HL-60 (cell line): ENCODE measurements at places on chromosomes 2 and 18.

GRCh38 chr2:3343012-3343411 is 34.6 kb downstream of the EIPR1 start:
- DNase-seq: no peak

GRCh38 chr2:102434655-102435381 is 11.9 kb downstream of the IL18RAP start:
- no peak for DNase-seq

- no peak for DNase-seq
Observed at GRCh38 chr2:130720528-130720927, 8.3 kb upstream of the GPR148 start.

GRCh38 chr18:76715012-76715610 is 107.2 kb upstream of the ZNF236 start:
- no peak for DNase-seq

- no peak for DNase-seq
Observed at GRCh38 chr2:144439993-144440392, 79.9 kb downstream of the ZEB2 start.

GRCh38 chr2:8282858-8283252 is 399.0 kb upstream of the ID2 start:
- DNase-seq: no peak

DNA sequence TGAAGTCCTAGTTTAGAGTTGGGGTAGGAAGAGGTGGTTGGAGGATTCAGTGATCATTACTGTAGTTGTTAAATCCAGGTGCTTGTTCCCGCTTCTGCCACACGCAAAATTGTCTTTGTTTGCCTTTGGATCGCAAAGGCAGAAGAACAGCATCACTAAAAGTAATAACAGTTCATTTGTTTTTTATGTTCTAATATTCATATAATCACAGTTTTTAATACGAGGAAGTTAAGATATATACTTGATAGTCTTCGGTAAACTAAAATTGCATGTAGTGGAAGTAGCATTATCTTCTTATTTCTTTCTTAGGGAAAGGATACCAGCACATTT is 365 bp downstream of the NDUFB3 start:
- no peak for DNase-seq

DNA sequence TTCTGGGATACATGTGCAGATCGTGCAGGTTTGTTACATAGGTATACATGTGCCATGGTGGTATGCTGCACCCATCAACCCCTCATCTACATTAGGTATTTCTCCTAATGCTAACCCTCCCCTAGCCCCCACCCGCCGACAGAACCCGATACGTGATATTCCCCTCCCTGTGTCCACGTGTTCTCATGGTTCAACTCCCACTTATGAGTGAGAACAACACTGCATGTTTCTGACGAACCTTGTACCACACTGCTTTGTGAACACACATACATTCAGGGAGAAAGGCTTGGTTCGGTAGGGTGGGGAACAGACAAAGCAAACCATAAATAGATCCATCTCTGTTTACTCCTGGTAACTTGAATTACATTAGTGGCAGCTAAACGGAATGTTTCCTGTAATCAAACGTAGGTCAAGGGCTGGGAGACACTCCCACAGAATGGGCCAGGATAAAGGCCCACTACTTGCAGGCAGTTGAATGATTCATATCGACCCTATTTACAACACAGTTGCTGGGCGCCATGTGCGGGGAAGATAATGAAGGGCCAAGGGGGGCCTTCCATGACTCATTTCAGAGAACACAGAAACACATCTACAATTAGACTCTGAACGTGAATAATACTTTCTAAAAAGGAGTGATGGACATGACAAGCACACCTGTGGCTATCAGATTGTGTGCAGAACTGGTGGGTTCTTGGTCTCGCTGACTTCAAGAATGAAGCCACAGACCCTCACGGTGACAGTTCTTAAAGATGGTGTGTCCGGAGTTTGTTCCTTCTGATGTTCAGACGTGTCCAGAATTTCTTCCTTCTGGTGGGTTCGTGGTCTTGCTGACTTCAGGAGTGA is 56.8 kb upstream of the KIDINS220 start:
- DNase-seq: no peak

GRCh38 chr2:47256416-47257087 is 101.4 kb upstream of the STPG4 start:
- no peak for DNase-seq

GRCh38 chr2:200741468-200742202 is 70.1 kb upstream of the BZW1 start:
- no peak for DNase-seq

- DNase-seq: no peak
Observed at GRCh38 chr2:8514796-8515758, 166.8 kb upstream of the ID2 start.

DNA sequence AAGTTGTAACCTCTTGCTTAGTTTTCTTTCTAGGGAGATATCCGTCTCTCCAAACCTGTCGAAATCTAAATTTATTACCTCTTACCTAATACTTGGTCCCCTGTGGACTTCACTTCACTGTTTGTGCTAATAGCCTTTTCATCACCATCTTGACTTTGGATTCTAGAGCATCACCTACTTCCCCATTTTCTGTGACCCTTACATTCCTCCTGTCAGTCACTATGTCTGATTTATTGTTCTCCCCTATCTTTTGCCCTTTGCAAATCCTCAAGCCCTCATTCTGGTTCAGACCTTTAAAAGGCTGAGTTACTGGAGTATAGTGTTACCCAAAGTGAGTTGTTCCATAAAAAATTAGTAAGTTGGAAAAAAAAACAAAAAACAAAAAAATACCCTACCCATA is 7.5 kb downstream of the MYO1B start:
- no peak for DNase-seq

DNA sequence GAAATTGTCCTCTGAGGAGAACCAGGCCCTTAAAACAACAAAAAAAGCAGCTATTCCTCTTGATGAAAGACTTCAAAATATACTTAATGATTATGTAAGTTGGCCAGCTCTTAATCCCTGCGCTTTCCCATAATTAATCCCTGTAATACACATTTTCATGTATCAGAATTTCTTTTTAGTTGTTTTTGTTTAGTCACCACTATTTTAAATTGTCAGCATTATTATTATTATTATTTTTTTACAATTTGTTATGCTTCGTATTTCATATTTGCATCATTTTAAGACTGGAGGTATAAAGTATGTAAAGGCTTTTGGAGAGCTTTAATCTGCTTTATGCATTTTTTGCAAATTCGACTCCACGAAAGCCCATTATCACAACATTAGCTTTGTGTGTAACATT is 152.9 kb downstream of the ACOXL start:
- no peak for DNase-seq

GRCh38 chr18:32846896-32847295 is 74.1 kb upstream of the KLHL14 start:
- DNase-seq: no peak

GRCh38 chr2:164542581-164543021 is 78.7 kb downstream of the GRB14 start:
- no peak for DNase-seq

GRCh38 chr2:186842373-186842772 is 6.6 kb downstream of the ZSWIM2 start:
- DNase-seq: no peak

DNA sequence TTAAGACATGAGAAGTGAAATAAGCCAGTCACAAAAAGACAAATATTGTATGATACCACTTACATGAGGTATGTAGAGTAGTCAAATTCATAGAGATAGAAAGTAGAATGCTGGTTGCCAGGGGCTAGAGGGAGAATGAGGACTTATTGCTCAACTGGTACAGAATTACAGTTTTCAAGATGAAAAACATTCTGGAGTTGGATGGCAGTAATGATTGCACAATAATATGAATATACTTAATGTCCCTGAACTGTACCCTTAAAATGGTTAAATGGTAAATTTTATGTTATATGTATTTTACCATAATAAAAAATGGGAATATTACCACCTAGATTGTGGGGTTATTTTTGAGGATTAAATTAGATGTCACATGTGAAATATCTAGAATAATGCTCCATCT is 341.2 kb downstream of the CLIP4 start:
- DNase-seq: no peak

DNA sequence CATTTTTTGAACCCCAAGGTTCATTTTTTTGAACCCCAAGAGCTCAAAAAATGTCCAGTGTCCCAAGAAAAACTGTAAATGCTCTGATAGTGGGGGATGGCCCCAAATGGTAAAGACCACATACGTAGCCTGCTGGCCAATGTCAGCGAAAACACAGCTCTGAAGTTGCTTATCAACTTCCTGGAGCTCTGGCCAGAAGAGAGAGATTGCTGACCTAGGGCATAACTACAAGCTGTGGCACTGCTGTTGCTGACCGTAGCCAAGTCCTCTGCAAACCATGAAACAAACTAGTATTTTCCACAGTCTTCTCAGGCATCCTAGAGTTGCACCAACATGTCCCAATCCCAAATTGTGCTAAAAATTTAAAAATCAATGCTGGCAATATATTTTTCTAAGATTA is 50.9 kb downstream of the REEP1 start:
- no peak for DNase-seq

DNA sequence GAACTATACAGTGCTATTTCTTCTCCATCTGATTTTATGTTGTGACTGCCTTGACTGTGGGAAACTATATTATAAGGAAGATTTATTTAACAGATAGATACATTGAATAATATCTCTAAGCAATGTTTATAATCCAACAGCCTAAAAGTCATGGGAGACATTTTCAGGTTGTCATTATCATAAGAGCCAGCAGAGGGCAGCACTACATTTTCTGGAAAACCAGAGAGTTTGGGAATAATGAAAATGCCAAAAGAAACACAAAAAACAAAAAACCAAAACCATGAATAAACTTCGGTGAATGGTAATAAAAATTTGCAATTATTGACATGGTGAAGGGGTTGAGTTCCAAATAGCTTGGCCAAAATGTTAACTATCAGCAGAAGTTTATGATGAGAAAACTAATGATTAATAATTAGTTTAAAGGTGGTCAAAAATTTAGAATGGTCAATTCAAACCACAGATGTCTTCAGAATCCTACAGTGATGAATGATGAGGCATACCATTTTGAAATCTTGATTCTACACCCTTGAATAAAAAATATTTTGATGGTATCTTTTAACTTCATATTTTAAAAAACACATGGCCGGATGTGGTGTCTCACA is 4.7 kb downstream of the EEF1B2 start:
- DNase-seq: no peak

GRCh38 chr2:213834331-213834730 is 550.1 kb downstream of the SPAG16 start:
- DNase-seq: no peak

GRCh38 chr2:222795450-222796357 is 65.1 kb upstream of the ACSL3 start:
- DNase-seq: no peak

GRCh38 chr2:36002941-36003340 is 352.6 kb upstream of the CRIM1 start:
- no peak for DNase-seq

GRCh38 chr2:202848813-202849212 is 22.8 kb downstream of the ICA1L start:
- DNase-seq: no peak

- no peak for DNase-seq
Observed at GRCh38 chr2:217293046-217293445, 433.2 kb upstream of the TNP1 start.

DNA sequence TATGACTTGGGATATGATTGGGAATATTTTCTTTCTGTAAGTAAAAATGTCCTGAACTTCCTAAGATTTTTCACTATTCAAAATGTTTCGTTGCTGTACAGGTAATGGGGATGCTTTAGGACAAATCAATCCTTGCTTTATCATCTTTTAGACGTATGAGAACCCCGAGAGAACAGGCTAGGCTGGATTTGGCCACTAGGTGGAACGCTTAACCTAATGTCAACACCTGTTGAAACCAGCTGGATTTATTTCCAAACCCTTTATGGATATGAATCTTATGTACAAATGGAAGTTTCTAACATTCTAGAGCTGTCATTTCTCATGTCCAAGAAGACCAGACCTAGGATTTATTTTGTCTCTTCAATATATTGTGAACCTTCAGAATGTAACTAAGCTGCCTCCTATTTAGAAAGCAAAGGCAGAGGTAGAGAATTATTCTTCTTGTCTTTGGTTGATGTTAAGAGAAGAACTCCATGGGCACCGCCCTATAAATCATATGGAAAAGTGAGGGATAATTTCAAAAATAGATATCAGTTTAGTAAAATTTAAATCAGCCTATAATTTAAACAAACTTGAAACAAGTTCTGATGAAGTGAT is 96.7 kb downstream of the PMAIP1 start:
- peak; percentile 21 for DNase-seq

DNA sequence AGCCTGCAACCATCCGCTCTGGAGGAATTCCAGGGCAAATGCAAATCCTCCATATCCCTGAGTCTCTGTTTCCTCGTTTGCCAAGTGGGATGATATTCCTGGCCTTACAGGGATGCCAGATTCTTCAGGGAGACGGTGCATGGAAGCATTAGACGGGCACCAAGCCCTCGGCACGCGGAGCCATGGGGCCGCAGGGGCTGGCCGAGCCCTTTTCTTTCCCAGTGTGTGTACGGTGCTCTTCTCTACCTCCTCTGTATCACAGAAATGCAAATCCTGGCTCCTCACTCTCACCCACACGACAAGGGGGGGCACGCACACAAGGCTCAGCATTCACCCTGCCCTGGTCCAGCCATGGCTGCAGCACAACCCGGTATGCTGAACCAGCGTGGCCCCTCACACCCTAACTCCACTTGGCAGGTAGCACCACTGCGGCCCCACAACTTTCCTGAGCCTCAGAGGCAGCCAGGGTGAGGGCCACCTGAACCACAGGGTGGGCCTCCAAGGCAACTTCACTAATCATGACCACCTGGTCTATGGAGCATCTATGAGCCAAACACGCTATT is 64.1 kb upstream of the SALL3 start:
- no peak for DNase-seq

DNA sequence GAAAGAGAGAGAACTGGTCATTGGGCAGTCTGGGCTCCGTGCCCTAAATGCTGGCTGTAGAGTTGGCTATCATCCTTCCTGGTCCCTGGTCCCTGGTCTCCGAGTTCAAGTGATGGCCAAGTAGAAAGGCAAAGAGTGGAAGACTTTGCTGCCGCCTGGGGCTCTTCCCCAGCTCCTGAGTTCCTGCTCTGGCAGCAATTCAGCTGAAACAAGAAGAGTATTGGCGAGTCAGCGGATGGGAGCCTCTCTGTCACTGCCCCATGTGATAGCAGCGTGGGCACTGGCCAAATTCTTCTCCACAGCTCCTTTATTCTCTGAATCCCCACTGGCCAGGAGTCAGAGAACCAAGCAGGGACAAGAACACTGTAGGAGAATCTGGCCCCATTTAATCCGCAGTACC is 351.0 kb upstream of the POU3F3 start:
- no peak for DNase-seq

GRCh38 chr2:4391013-4391412 is 687.6 kb downstream of the DCDC2C start:
- no peak for DNase-seq

GRCh38 chr18:12840382-12840781 is 43.7 kb downstream of the PTPN2 start:
- no peak for DNase-seq

DNA sequence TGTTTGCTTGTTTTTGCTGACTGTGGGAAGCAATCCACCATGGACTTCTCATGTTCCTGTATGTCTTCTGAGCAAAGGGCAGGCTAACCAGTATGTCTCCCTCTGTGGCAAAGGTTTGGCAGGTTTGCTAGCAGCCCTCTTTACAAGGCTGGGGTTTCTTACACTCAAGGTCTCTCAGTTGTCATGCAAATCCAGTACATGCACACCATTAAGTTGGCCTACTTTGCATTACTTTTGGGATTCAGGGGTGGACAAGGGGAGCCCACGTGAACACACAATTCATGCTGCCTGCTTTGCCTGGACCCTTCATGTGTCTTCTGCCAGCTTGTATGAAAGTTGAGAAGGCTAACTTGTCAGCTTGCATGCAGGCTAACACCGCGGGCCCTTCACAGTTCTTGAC is 134.9 kb downstream of the LRRTM4 start:
- DNase-seq: no peak

GRCh38 chr2:43059183-43059897 is 167.1 kb downstream of the ZFP36L2 start:
- peak; percentile 95 for DNase-seq
